ENCODE measurements at places on chromosomes 2 and 18. TPM values are rescaled to one million over a fixed set of nuclear protein-coding genes. Genes with fewer than 3 reads are reported as not detected.

MAP2 gene
- 6.5 TPM for total RNA-seq

TNFAIP6 gene
- total RNA-seq: 5.2 TPM

ARHGEF33 gene
- total RNA-seq: 0.24 TPM

GRCh38 chr18:42418121-42418520, 463.1 kb downstream of the PIK3C3 start:
- no peak overlapping the region for H3K4me3 ChIP-seq
- H3K27ac ChIP-seq: no peak overlapping the region
- H3K4me1 ChIP-seq: no peaks in the 10 kb centered on the region
- no peak for DNase-seq

DNA sequence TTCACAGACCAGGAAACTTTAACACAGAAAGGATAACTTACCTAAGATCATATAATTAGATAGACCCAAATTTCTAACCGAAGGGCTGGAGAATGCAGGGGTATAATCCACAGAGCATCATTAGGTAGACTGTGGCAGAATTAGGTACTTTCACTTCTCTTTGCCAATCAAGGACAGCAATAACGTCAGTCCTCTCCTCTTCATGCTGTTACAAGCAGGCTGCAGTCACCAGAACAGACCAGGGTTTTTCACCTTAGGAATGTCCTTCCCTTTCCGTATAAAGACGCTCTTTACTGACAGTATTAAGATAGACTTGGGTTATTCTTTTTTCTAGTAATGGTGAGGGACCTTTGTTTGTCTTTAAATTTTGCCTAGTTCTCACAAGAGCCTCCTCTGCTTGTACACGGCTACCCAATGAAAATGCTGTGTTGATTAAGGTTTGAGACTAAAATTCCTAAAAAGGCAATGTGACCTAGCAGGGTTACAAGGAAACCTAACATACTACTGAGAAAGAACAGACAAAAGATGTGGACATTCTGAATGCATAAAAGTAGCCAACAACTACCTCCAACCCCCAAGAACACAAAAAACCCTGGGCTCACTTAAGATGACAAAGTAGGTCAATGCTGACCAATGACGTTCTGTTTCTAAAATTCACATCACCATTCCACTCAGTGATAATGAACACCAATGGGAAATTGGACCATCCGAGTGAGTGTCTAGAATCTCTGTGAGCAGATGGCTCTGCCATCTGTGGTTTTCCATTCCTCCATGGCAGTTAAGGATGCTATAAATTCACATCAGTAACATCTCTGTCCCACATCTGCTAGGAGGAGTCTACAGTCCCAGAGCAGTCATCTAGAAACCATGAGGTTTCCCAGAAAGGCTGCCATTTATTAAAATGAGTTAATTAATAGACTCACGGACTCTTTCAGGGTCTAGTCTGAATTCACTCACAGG, 2.1 kb downstream of the PDIA6 start:
- H3K36me3 ChIP-seq: no peaks in the 10 kb centered on the region
- no peaks in the 10 kb centered on the region for H3K4me1 ChIP-seq
- H3K27me3 ChIP-seq: no peaks in the 10 kb centered on the region
- no peak for DNase-seq

DNA sequence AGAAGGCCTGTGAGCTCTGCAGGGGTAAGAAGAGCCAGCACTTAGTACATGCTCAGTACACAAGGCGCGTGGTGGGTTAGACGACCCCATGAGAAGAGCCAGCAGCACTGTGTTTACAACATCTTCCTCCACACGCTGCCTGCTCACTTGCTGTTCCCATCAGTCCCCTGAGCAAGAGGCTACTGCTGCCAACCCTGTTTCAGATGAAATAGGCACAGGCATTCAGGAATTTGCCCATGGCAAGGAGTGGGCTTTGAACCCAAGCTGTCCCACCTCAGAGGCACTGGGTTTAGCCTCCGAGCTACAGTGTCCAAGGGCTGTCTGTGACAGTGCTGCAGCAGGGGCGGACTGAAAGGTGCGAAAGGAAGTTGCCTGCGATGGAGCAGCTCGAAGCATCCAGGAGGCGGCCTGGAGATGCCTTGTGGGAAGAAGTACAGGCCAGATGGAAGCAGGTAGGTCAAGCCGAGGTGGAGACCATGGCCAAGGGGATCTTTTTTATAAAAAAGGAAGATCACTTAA, 121.5 kb upstream of the PXDN start:
- H3K27me3 ChIP-seq: no peaks in the 10 kb centered on the region
- DNase-seq: no peak
- H3K4me1 ChIP-seq: no peaks in the 10 kb centered on the region
- H3K36me3 ChIP-seq: no peaks in the 10 kb centered on the region
- no peak overlapping the region for H3K4me3 ChIP-seq

DNA sequence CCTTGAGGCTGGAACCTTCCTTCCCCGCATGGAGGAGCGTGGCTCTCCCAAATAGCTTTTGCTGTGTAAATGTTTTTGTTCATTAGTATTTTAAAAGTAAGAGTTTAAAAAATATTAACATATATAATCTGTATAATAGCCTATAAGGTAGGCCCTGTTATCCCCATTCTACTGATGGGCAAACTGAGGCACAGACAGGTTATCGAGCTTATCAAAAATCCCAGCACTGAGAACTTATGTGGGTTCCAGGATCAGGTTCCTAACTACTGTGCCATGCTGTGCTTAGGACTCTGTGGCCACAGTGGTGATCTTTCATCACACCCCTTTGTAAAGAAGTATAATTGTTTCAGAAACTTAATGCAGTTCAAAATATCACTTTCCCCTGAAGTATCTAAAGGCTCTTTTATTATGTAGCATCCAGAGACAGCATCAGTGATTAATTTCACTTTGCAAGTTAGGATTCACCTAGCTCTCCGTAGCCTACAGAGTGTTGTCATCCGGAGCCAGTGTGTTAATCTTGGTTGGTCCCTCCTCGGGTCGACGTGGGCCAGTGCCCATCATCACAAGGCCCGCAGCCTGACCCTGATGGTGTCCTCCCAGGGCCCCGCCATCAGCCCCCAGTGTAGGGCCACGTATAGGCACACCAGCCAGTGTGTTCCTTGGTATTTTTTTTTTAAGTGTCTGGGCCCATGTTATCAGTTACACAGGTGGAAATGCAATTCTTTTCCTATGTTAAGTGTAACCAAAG, 28.7 kb downstream of the CABLES1 start:
- H3K27me3 ChIP-seq: no peaks in the 10 kb centered on the region
- no peak overlapping the region for H3K27ac ChIP-seq
- H3K4me3 ChIP-seq: no peak overlapping the region
- no peak for DNase-seq
- peaks cover 17% of the 10 kb centered on the region for H3K4me1 ChIP-seq
- H3K36me3 ChIP-seq: no peaks in the 10 kb centered on the region

DNA sequence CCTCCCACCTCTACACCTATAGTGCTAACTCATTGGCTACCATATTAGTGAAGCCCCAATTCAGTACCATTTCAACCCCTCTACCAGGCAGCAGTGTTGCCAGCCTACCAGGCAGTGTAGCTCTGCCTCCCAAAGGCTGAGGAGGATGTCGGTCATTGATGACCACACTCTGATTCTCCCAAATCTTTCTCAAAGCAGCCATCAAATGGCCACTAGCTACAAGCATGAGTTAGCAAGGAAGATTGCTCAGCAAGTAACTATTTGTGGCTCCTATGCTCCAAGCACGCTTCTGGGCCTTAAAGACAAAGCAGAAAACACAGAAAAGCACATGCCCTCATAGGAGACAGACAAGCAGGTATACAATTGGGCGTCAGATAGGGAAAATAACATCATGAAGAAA, 42.7 kb upstream of the AFF3 start:
- H3K4me1 ChIP-seq: no peaks in the 10 kb centered on the region
- H3K36me3 ChIP-seq: no peaks in the 10 kb centered on the region
- no peak overlapping the region for H3K4me3 ChIP-seq
- no peak overlapping the region for H3K27ac ChIP-seq
- no peaks in the 10 kb centered on the region for H3K27me3 ChIP-seq

DNA sequence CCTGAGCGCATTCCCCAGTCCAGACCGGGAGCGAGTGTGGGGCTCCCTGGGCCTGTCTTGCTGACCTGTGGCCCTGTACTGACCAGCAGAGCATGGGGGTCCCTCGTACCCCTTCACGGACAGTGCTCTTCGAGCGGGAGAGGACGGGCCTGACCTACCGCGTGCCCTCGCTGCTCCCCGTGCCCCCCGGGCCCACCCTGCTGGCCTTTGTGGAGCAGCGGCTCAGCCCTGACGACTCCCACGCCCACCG, 5.3 kb downstream of the NEU4 start:
- no peak overlapping the region for H3K27ac ChIP-seq
- H3K4me1 ChIP-seq: no peaks in the 10 kb centered on the region
- no peak overlapping the region for H3K4me3 ChIP-seq
- no peak for DNase-seq

GRCh38 chr2:175677880-175678279, 324.2 kb downstream of the LNPK start:
- no peak overlapping the region for H3K4me3 ChIP-seq
- no peak for DNase-seq
- no peaks in the 10 kb centered on the region for H3K36me3 ChIP-seq
- H3K27me3 ChIP-seq: no peaks in the 10 kb centered on the region

Data from right atrium auricular region (tissue), 2 donors.